ENCODE measurements at places on chromosomes 5 and 9.

- DNase-seq: no peak
Observed at GRCh38 chr9:18545636-18546360, 71.8 kb downstream of the ADAMTSL1 start.

DNA sequence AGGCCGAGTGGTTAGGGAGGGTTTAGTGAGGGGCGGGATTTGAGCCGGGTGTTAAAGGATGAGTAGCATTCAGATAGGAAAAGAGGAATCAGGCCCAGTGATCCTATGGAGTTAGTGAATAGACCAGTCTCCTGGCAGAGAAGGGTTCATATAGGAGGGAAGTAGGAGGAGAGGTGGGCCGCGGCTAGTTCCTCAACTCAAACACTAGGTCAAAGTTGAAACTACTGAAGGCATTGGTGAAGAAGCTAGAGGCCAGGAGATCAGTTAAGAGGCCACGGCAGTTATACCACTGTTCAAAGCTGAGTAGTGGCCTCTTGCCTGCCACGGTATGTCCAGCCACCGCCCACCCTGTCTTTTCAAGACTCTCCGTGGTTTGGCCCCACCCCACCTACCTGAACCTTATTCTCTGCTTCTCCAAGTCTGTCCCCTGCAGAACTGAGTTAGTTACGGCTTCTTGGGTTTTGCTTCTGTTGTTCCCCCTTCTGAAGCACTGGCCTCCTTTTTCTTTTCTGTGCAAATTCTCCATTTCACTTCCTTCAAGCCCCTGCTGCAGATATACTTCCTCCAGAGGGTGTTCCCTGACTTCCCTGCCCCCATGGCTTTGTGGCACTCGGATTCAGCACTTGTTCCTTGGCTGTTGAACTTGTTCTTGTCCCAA lies 1.8 kb downstream of the ZBTB34 start:
- DNase-seq: no peak

GRCh38 chr5:11064763-11065450 lies 303.9 kb upstream of the DAP start:
- no peak for DNase-seq

DNA sequence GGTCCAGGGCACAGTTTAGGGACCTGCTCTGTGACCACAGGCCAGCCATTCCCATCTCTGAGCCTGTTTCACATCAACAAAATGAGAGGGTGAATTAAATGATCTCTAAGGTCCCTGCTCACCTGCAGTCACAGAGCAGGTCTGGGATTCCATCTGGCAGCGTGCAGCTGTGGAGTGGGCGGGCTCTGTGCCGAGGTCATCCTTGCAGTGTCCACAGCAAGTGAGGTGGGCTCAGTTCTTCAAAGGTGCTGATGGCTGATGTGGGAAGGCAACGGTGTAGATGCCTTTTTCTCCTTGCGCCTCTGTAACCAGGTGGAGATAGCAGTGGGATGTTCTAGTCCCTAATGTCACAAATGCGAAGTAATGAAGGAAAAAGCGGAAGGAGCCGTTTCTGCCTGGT lies 11.9 kb downstream of the OR2V1 start:
- no peak for DNase-seq

DNA sequence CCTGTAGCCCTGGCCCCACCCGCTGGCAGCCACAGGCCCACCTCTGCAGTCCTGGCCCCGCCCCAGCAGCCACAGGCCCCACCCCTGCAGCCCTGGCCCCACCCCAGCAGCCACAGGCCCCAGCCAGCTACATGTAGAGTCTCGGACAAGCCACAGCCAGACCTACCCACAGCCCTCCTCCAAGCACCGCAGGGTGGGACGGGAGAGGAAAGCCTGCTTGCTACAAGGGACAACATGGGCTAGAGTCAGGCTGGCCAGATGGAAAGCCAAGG lies 49.5 kb upstream of the SARDH start:
- no peak for DNase-seq

DNA sequence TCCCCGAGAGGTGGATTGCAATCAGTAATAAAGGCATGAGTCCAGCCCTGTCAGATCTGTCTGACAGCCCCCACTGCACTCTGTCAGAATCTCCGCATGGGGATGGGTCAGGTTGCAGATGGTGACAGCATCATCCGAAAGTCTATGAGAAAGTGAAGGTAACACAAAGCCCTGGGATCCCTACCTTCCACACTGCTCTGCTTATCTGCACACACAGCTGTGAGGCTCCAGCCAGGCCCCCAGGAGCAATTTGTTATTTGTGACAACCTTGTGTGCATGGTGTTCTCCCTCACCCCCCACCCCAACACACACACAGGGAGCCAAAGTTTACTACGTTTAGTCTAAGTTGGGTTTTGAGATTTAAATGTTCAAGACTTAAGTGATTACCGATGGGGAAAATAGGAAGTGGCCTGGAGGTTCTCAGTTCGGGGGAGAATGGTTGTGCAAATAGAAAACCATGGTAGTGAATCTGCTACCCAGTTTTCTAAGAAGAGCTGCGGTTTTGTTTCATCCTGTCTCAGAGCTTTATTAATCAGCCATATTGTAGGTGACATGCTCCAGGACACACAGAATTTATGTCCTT lies 92.7 kb downstream of the SV2C start:
- no peak for DNase-seq

GRCh38 chr9:91179237-91180138 lies 182.2 kb downstream of the AUH start:
- no peak for DNase-seq

GRCh38 chr9:70600506-70600905 lies 186.0 kb upstream of the KLF9 start:
- no peak for DNase-seq

GRCh38 chr5:130287438-130287837 lies 383.2 kb downstream of the CHSY3 start:
- DNase-seq: no peak

GRCh38 chr5:154215571-154216325 lies 25.2 kb downstream of the GALNT10 start:
- DNase-seq: no peak

GRCh38 chr5:142491270-142491669 lies 166.4 kb upstream of the SPRY4 start:
- no peak for DNase-seq

GRCh38 chr5:173474881-173475287 lies 141.6 kb downstream of the BOD1 start:
- DNase-seq: no peak

DNA sequence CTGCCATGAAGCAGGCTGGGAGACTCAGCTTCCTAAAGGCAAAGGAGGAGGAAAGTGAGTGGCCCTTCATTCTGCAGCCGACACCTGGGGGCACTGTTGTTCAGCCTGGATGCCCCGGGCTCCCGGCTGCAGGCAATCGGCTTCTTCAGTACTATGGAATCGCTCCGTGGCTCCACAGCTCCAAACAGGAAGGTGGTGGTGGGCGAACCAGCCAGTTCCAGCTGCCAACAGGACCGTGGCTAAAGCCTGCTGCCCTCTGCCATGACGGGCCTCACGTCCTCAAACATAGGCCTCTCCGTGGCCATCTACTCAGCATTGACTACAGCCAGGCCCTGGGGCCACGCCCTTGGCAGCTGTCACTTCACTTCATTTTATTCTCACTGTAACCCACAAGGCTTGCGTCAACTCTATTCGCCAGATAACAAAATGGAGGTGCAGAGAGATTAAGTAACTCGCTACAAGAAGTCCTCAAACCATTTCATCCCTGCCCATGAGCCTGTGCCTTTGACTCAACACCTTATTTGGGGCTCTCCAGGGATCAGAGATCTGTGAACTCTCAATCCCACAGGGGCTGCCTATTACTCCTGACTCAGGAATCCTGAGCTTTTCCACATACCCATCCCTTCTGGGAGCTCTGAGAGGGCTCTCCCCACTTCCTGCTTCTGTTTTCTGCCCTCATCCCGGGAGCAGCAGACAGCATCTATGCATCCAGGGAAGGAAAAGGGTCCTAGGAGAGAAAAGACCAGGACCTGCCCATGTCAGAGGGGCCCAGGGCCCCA lies 38.0 kb downstream of the PAX5 start:
- peak; percentile 44 for DNase-seq

Data from activated CD4-positive, alpha-beta T cell treated with anti-CD3 and anti-CD28 coated beads, Interleukin-2, amount 50 U/mL, for 24 hours (primary cell).